ENCODE measurements at places on chromosomes 5 and 9.

GRCh38 chr5:1374030-1374678, 29.3 kb upstream of the CLPTM1L start:
- no peak for DNase-seq

- no peak for DNase-seq
These were observed 233.7 kb downstream of the ENC1 start for GRCh38 chr5:74406844-74407243.

- DNase-seq, result no peak
These were observed 539.6 kb upstream of the CLINT1 start for GRCh38 chr5:158398360-158399201.

GRCh38 chr5:32144378-32145207, 29.5 kb downstream of the GOLPH3 start:
- no peak for DNase-seq

- no peak for DNase-seq
These were observed 118.6 kb downstream of the ADAMTS2 start for GRCh38 chr5:179226696-179227095.

GRCh38 chr9:16821344-16821743, 49.1 kb downstream of the BNC2 start:
- DNase-seq, result no peak

All from AG04450 (cell line).